Stimulated activated CD4-positive, alpha-beta T cell treated with anti-CD3 and anti-CD28 coated beads, Interleukin-4, amount 100 ng/mL, for 24 hours (primary cell): ENCODE measurements at places on chromosomes 1 and 21.

DNA sequence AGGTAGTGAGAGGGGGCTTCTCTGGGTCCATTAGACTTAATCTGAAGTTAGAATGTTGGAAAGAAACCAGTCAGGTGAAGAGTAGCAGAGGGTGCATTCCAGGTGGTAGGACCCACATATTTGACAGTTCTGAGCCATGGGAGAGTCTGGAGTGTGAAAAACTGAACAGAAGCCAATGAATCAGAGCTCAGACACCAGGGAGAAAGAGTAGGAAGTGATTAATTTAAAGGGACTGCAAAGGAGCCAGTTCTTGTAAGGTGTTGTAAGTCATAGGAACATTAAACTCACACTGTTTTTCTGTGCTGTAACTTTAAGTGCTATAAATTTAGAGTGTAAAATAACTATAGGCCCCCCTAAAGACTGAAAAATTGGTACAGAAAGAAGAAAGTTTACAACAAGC lies 5.9 kb upstream of the DHX9 start:
- no peak for DNase-seq

DNA sequence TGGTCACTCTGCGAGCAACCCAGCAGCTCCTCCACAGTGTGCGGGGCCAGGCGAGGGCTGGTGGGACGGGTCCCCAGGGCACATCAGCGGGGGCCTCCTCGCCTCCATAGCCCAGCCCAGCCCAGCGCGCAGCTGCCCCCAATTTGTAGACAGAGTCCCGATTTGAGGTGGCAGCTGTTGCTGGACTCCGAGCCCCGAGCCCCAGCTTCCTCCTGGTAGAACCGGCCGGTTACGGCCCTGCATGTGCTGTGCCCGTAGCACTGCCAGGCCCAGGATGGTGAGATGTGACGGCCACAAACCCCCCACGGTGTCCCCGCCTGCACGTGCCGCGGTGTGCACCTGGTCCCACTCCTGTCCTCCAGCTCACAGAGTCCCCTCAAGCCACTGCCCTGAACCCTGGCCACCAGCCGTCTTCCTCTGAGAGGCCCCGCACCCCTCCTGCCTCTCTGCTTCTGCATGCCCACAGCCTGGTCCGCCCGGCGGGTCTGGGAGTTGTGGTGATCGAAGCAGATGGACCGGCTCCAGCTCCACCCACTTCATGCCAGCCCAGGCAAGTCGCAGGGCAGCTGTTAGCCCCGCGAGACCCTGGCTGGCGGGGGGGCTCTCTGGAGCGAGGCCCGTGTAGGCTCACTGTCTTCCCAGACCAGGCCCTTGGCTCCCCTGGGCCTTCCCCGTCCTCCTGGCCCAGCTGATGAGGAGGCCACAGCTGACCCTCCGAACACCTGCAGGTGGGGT lies 55.5 kb downstream of the MORN1 start:
- DNase-seq: no peak

GRCh38 chr1:158020886-158021620 lies 27.6 kb downstream of the KIRREL1 start:
- DNase-seq: no peak

DNA sequence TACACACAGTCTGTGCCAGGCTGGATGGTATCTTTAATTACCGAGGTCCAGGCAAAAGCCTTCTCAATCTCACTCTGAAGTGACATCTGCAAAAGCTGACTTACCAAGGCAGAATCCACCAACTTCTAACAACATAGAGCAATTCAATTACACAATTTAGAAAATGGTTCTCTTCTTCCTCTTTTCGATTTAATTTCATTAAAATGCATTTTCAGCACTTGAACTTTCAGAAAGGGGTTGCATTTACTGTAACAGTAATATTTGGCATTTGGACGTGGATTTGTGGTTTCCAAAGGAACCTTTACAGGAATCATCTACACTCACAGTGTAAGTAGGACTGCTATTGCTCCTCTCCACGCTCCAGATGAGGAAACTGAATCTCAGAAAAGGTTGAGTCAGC lies 53.3 kb downstream of the ERO1B start:
- DNase-seq: no peak

GRCh38 chr1:9589144-9589718 lies 520 bp downstream of the TMEM201 start:
- DNase-seq: peak; percentile 50

DNA sequence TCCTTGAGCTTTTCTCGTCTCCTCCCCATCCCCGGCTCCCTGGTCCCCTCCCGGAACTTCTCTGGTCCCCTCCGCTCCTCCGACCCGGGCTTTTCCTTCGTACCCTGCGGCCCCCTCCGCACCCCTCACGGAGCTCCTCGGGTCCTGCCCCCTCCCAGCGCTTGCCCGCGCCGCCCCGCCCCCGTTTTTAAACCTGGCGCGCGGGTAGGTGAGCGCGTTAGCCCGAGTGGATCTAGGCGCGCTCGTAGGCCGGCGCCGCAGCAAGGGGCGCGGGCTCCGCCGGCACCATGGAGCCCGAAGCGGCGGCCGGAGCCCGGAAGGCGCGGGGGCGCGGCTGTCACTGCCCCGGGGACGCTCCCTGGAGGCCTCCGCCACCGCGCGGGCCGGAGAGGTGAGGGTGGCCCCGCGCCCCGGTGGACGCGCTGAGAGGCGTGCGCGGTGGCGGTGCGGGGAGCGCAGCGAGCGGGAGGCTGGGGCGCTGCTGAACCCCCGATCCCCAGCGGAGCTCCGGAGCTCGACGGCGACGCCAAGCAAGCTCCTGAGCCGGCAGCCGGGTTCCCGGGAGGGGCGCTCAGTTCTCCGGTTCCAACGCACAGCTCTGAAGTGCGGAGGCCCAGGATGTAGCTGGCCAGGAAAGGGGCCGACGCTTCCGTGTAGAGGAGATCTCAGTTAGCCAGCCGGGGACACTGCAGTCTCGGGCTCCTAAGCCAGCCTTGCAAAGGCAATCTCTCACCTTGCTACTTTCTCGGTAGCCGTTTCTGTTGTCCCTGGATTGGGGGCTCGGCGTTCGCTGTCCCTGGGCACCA lies at the start of gene RIPPLY3:
TSS of gene RIPPLY3 (plus strand) at position 217 of the 806 bp plus-strand sequence. CDS start at position 288, 71 bp downstream.
- DNase-seq: no peak

DNA sequence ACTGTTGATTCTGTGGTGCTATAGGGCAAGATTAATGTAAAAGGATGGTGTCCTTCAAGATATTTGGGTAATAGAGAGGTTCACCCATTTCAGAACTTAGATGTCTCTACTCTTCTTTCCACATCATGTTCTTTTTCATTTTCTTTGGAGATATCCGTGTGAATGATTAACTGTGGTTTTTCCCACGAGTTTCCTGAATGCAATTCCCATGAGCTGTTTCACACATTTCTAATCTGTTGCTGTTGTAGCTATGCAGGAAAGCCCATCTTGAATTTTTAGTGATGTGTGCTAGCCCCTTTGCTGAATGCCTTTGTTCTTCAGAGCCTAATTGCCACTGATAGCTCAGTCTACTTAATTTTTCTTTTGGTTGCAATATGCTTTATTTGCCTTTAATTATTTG lies 27.6 kb downstream of the SNX27 start:
- no peak for DNase-seq

DNA sequence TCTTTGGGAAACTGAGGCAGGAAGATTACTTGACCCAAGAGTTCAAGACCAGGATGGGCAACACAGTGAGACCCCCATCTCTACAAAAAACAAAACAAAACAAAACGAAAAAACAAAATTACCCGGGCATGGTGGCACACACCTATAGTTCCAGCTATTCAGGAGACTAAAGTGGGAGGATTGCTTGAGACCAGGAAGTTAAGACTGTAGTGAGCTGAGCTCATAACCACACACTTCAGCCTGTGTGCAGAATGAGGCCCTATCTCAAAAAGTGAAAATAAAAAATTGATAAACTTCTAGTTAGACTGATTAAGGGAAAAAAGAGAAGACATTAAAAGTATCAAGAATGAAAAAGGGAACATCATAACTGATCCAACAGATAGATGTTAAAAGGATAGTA lies 154.0 kb downstream of the RHOU start:
- no peak for DNase-seq

DNA sequence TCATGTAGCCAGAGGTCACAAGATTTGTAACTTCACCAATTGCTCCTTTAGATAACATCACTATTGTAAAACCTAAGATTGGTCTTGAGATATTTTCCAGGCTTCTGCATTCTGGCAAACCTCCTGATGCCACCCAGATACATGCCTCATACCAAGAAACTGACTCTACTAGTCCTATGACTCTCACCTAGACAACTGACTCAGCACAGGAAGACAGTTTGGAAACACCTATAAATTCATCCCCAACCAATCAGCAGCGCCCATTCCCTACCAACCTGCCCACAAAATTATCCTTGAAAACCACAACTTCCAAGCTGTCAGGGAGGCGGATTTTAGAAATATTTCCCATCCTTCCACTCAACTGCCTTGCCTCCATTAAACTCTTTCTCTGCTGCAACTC lies 2.6 kb downstream of the NME7 start:
- DNase-seq: peak; percentile 11

GRCh38 chr1:226002667-226003501 lies 3.7 kb upstream of the SDE2 start:
- peak; percentile 21 for DNase-seq

- no peak for DNase-seq
Measured at GRCh38 chr1:102919659-102920058, 188.7 kb downstream of the COL11A1 start.

- DNase-seq: no peak
Measured at GRCh38 chr1:176754676-176755075, 291.7 kb downstream of the PAPPA2 start.

GRCh38 chr21:32371913-32372314 lies 20.9 kb downstream of the URB1 start:
- DNase-seq: no peak

- DNase-seq: no peak
Measured at GRCh38 chr1:97925151-97925550, 4.3 kb upstream of the DPYD start.

- no peak for DNase-seq
Measured at GRCh38 chr1:94094469-94095111, 26.4 kb downstream of the ABCA4 start.

- DNase-seq: no peak
Measured at GRCh38 chr1:9230869-9231533, 3.6 kb upstream of the H6PD start.

DNA sequence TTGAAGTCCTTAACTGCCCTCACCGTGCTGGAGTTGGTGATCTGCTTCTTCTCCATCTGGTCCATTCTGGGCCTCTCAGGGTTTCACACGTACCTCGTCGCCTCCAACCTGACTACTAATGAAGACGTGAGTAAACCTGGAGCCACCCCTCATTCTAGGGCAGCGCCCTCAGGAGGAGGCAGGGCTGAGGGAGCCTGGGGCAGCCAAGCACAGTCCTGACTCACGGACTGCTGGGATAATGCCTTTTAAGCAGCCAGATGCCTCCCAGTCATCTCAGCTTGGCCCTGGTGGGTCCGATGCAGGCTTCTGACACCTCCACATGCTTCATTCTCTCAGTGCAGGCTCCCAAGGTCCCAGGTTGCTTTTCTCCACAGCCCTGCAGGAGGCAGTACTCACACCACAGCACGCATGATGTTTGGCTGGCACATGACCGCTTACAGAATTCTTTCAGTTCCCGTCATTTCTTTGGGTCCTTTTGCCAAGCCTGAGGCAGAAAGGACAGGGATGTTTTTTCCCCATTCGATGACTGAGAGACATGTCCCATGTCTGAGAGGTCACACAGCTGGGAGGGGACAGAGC lies 11.8 kb upstream of the SFN start:
- no peak for DNase-seq

DNA sequence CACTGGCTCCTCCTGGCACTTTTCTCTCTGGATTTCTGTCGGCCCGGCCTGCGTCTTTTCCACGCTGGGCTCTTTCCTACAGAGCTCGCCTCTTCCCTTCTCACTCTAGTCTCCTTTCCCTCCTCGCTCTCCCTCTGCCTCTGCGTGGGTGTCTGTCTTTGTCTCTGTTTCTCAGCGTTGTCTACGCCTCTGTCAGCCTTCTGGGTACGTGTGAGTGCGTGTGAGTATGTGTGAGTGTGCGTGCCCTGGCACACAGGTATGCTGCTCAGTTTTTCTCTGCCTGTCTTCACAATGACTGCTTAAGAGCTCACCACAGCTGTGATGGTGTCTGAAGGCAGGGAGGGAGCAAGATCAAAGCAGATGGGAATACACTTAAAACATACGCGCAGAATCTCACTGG lies 77.7 kb downstream of the KIRREL1 start:
- no peak for DNase-seq

GRCh38 chr1:87224201-87224600 lies 104.5 kb upstream of the LMO4 start:
- DNase-seq: no peak

DNA sequence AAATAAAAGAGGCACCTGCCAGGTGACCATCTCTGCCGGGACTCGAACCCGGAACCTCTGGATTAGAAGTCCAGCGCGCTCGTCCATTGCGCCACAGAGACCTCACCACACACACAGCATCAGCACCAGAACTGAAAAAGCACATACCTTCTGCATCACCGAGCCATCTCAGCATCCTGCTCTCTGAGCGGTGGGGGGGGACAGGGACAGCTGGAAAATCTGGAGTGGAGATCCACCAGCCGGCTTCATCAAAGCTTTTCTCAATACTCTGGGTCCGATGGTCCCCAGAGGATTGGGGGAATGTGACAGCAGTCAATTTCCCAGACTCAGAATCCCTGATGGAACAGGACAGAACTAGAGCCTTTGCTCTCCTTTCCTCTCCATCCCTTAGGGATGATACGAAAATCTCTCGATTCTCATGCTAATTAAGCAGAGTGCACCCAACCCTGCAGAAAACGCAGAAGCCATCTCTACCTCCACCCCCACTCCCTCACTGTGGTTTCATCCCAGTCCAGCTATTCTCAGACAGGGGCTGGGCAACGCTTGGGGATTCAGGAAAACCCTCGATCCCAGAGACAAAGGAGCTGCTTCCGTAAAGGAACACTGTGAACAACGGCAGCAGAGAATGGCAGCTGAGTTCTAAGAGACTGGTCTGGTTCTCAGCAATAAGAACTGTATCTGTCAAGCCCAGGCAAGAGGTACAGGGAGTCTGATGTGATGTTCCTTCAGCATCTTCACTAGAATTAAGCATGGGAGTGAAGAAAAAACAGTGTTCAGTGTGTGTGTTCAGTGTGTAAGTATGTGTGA lies 29.6 kb upstream of the CADM3 start:
- no peak for DNase-seq

DNA sequence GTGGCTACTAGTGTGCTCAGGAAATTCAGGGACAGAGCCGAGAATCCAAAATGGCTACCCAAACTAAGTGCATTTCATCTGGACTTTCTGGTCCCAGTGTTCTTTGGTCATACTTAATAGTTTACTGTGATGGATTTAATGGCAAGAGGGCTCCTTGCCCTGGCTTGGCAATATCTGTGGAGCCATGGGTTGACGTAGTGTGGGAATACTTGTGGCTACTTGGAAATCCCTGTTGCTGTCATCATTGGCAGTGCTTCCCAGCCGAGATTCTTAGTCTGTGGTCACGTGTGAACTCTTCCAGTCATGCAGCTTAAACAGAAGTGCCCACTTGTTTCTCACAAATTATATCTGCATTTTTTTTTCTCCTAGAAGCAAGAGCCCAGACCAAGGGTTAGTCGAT lies 198.9 kb downstream of the HS2ST1 start:
- no peak for DNase-seq

DNA sequence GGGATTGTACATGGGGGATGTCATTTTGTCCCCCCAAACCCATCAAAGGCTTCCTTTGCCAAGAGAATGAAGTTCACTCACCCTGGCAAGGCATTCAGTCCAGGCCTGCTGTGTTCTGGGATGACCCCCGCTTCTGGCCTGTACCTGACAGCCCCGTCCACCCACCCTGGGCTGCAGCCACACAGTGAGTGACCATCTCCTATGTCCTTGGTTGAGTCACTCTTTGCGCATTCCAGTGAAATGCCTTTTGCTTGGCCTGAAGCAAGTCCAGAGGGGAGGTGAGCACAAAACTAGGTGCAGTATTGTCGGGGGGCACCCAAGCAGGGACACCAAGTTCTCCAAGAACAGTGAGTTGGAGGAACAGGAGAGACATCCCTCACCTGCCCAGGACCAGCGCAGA lies 10.2 kb downstream of the TMPRSS3 start:
- no peak for DNase-seq
